ENCODE measurements at places on chromosomes 13 and 19. TPM values are rescaled to one million over a fixed set of nuclear protein-coding genes. Genes with fewer than 3 reads are reported as not detected.

The BCAM gene
- total RNA-seq: 97.8 TPM

The S1PR2 gene
- 4.9 TPM for total RNA-seq

The ACOD1 gene
- total RNA-seq: 0.14 TPM

The DKKL1 gene
- not detected for total RNA-seq

The SLC8A2 gene
- total RNA-seq: 1.3 TPM

The LGALS14 gene
- total RNA-seq: not detected

The RPL21 gene
- 1,217 TPM for total RNA-seq

The TNFSF11 gene
- 0.71 TPM for total RNA-seq

The MISP3 gene
- total RNA-seq: 2.3 TPM

The CTU1 gene
- 14.5 TPM for total RNA-seq

The ADAMTSL5 gene
- 5.2 TPM for total RNA-seq

The GPC6 gene
- 4.1 TPM for total RNA-seq

The SARS2 gene
- 30.8 TPM for total RNA-seq

The CDC34 gene
- 94.9 TPM for total RNA-seq

The ZFR2 gene
- not detected for total RNA-seq

The MEGF8 gene
- 17.5 TPM for total RNA-seq

The HPN gene
- total RNA-seq: not detected

The IFNL1 gene
- not detected for total RNA-seq

Data from airway epithelial cell (primary cell).